ENCODE measurements at places on chromosomes 4 and X.

GRCh38 chrX:148874636-148875246, 374.3 kb downstream of the AFF2 start:
- peak; percentile 42 for DNase-seq

DNA sequence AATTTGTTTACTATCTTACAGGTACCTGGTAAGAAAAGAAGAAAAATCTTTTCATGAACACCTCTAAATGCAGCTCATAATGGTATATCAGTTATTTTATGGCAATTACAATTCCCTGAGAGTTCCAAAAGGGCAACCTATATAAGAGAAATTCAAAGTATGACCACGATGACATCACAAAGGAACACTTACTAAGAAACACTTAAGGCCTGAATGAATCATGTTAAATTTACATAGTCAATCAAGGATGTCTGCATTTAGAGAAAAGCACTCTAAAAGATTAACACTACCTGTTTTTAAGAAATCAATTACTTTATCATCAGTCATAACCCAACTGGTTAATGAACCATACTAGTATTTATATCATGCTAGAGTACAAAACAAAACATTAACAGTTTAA, 63.9 kb downstream of the LCORL start:
- DNase-seq, result peak; percentile 2

DNA sequence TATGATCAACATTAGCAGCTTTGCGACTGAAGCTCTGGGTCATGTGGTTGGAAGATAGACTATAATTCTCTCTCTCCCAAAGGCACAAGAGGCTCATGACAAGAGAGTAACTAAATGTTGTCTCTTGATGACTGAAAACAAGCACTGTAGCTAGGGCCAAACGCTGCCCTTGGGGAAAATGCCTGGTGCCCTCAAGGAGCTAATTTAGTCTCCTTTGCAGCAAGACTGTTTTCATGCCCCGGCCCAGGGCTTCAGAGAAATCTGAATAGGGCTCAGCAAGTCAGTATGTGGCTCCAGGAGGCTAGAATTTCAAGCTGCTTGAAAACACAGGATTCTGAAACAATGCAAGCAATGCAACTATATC, 411.9 kb downstream of the GPAT3 start:
- DNase-seq, result no peak

DNA sequence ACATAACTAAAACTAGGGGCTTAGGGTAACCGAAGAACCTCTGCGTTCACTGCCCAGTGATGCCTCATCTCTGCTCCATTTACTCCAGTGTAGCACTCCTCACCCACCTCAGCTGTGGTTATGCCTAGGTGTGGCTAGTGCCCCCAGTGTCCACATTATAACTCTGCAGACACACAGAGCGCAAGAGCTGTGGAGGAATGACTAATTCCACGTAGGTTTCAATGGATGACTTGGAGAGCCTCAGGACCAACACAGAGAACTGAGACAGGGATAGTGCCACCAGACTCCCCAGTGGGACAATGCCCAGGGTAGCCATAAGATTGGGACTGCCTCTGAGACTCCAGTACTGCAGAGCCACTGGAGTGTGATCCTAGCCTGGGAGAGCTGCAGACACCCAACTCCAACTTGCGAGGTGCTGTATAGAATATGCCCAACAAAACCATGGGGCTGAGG, 542.4 kb upstream of the DIPK2B start:
- DNase-seq, result no peak

GRCh38 chr4:143410015-143410414, 73.3 kb downstream of the GAB1 start:
- DNase-seq, result no peak

DNA sequence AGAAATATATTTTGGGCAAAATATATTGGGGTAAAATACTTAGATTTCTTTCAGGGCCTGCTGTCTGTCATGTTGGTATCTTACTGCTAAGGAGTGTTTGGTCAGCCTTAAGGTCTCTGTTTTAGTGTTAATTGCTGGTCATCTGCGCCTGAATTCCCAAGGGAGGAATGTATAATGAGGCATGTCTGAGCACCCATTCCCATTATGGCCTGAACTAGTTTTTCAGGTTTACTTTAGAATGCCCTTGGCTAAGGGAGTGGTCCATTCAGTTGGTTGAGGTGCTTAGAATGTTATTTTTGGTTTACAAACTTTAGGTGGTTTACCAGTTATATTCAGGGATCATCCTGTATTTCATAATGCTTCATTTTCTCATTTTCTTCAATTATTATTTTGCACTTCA, 125.9 kb downstream of the CFAP299 start:
- DNase-seq, result no peak

DNA sequence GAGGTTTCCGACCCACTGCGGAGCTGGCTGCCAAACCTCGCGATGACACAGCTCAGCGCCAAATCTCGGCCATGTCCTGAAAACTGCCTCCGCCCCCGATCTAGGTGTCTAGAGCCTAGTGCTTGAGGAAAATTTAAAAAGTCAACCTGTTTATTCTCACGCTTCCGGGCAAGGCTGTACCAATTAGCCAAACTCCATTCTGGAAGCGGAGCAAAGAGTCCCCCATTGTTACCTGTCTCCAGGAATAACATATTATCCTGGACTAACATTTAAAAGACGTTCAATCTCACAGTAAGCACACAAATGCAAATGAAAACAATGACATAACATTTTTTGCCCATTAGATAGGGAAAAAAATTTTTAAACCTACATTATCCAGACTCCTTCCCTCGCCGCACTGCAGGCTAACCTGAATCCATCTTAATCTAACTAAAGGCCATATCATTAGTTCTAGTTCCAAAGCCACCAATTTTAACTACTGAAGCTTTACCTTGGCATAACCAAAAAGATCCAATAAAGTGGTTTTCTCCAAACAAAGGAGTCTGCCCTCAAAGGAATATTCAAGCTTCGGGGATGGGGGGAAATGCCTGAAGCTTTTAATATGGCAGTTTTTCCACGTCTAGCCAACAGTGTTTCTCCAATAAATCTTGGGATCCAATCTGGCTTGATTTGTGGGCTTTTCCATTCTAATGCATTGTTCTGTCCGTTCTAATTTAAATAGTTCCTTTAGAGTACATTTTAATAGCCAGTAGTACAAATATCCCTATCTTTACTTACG, 1.9 kb downstream of the HUWE1 start:
- peak; percentile 6 for DNase-seq

GRCh38 chr4:15327311-15328298, 100.2 kb upstream of the C1QTNF7 start:
- peak; percentile 63 for DNase-seq

GRCh38 chr4:43253541-43253940, 361.0 kb downstream of the GRXCR1 start:
- DNase-seq, result no peak

DNA sequence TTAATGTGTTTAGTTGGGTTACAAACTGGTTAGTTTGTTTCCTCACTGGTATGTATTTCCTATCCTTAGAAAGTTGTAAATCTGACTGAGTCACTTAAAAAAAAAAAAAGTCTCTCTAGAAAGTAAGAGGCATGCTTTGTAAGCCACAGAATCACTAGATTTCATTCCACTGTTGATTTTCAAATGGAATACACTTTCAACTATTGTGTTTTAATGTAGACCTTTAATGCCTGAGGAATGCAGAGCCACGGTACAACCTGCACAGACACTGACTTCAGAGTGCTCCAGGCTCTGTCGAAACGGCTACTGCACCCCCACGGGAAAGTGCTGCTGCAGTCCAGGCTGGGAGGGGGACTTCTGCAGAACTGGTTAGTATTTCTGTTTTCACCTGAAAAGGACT, 88.6 kb downstream of the HHIP start:
- peak; percentile 42 for DNase-seq

- DNase-seq, result no peak
Measured at GRCh38 chr4:117385526-117385925, 300.1 kb upstream of the TRAM1L1 start.

DNA sequence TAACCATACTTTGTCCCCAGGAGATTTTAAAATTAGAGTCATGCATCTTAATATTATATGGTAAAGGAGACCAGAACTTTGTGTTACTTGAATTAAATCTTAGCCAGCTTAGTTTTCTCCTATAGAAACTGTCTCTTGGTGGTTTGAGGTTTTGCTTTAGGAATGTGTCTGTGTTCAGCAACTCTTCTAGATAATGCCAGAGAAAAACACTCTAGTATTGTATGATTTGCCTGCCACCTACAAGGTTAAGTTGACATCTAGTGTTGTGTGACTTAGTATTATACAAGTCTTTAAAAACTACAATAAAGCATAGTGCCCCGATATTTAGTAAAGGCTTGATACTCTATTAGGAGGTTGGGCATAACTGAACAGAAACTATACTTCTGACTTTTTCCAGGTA, 2.1 kb downstream of the UGT8 start:
- DNase-seq, result no peak

DNA sequence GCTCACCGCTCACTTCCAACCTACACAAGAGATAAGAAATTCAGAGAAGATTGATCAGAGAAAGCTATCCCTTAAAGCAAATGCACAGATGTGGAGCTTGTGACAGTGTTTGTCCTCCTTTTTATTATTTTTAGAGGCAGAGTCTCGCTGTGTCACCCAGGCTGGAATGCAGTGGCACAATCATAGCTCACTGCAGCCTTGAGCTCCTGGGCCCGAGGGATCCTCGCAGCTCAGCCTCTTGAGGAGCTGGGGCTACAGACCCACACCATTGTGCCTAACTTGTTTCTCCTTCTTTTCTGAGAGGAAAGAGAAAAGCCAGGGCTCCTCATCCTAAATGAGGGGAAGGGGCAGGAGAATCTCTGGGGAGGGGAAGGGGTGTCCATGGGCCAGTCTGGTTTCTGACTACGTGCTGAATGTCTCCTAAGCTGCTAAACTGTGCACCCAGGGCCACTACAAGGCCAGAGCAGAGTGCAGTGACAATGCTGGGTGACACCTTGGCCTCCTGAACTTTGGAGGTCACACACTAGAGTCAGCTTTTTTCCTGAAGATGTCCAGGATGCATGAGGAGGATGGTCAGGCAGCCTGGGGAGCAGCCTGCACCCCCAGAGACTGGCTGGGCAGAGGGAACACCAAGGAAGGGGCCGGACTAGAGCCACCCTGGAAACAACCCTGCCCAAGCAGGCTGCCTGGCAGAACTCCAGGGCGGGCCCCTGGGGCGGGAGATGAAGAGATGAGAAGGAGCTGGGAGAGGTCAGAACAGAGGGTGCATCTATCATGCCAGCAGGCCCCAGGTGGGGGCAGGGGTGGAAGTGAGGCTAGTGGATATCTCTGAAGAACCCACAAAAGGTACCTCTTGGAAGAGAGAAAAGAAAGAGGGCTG, 55.5 kb upstream of the PROM1 start:
- DNase-seq, result no peak

GRCh38 chr4:38857354-38858096, 908 bp upstream of the TLR6 start:
- peak; percentile 86 for DNase-seq

DNA sequence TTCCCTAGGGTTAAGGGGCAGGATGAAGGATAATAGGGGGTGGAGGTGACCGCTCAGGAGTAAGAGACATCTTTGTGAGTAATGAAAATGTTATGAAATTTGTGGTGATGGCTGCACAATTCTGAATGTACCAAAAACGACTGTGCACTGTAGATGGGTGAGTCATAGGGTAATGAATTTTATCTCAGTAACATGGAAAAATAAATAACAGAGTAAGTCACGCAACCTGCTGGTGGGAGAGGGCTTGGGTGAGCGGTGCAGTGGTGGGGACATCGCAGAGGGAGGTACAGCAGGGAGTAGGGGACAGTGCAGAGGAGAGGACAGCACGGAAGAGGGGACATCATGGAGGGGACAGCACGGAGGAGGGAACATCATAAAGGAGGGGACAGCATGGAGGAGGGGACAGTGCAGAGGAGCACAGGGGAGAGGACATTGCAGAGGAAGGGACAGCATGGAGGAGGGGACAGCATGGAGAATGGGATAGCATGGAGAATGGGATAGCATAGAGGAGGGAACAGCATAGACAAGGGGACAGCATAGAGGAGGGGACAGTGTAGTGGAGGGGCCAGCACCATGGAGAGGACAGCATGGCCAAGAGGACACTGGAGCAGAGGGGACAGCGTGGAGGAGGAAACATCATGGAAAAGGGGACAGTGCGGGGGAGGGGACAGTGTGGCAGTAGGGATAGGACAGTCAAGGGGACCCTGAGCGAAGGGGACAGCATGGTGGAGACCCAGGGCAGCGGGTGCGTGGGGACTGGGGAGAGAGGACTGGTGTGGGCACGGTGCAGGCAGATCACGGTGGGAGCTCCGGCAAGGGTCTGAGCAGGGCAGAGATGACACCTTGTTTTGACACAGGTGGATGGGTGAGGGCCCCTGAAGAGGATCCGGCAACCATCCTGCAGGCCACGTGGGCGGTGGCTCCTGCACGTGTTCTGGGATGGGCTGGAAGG, 68.5 kb upstream of the MXD4 start:
- peak; percentile 94 for DNase-seq

GRCh38 chr4:43234626-43235415, 342.3 kb downstream of the GRXCR1 start:
- peak; percentile 15 for DNase-seq

DNA sequence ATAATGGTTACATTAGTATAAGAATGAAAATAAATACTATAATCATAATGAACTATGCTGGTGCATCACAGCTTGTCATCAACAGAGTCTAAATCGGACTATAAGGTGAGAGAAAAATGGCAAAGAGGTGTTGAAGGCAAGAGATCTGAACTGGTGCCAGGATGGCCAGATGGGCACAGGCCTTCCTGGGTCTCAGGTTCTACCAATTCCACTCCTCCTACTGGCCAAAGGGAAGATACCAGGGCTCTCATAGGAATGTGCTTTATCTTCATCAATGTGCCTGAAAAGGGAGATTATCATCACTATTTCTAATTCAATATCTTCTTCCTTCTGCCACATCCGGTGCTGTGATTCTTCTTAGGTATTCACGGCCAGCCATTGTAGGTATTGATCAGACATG, 107.6 kb downstream of the GASK1B start:
- no peak for DNase-seq

DNA sequence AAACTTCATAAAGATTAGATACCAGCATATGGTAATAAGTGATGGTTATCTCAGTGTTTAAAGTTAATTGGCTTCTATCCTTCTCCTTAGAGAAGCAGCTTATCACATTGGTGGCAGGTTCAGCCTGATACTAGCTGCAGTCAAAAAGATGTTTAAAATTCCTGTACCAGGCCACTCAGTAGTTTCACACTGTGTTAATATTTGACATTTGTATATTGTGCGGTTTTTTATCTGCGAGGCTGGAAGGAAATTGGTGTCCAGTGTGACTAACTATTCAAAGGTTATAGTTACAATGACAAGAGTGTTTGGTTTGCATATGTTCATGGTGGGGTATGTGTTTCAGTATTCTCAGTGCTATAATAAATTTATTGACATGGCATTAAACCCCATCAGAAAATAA, 27.5 kb upstream of the TBC1D8B start:
- DNase-seq, result no peak

GRCh38 chr4:181418496-181418895, 824.7 kb upstream of the TENM3 start:
- no peak for DNase-seq

- DNase-seq, result no peak
Measured at GRCh38 chrX:102154900-102155805, 624 bp downstream of the BEX5 start.

- no peak for DNase-seq
Measured at GRCh38 chrX:10071451-10072144, 85.2 kb upstream of the CLCN4 start.

- DNase-seq, result no peak
Measured at GRCh38 chr4:951594-952468, 19.6 kb downstream of the TMEM175 start.

- peak; percentile 46 for DNase-seq
Measured at GRCh38 chrX:133294126-133294525, 76.0 kb upstream of the TFDP3 start.

All from fibroblast of the aortic adventitia (primary cell).